Stimulated activated CD4-positive, alpha-beta T cell treated with anti-CD3 and anti-CD28 coated beads, Interleukin-1b, Interleukin-23, amount 100 ng/mL, for 1 hour (primary cell): ENCODE measurements at places on chromosomes 5 and 9.

GRCh38 chr9:70222354-70222753 is 36.4 kb upstream of the SMC5 start:
- no peak for DNase-seq

GRCh38 chr5:160434022-160434531 is 12.4 kb downstream of the PTTG1 start:
- DNase-seq, result no peak

DNA sequence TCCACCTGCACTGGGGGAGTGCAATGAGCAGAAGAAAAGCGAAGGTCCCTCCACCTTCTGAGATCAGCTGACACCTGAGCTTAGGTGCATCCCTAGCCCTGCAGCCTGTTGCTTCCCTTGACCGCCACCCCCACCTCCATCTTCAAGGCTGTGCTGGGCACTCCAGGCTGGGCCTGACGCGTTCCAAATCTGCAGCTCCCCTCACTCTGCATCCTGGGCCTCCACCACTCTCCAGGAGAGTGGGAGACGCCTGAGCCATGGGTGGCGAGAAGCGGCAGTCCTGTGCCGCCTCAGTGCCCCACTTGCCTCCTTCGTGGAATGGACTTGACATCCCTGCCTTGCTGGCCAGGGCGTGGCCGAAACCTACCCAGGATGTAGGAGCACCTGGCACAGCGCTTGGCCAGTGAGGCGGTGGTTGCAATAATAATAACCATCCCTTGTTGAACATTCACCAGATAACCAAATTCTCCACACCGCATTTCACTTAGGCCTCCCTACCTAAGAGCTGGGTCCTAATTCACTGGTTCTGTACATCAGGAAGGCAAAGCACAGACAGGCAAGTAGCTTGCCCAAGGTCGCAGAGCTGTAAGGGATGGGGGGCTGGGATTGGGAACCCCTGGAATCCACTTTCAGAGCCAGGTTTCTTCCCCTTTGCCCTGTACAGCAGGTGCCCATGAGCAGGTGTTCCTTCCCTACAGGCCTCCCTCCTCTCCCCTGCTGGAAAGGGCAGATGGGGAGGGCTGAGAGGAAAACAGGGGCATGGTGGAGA is 11.7 kb downstream of the B4GALT7 start:
- DNase-seq, result no peak

DNA sequence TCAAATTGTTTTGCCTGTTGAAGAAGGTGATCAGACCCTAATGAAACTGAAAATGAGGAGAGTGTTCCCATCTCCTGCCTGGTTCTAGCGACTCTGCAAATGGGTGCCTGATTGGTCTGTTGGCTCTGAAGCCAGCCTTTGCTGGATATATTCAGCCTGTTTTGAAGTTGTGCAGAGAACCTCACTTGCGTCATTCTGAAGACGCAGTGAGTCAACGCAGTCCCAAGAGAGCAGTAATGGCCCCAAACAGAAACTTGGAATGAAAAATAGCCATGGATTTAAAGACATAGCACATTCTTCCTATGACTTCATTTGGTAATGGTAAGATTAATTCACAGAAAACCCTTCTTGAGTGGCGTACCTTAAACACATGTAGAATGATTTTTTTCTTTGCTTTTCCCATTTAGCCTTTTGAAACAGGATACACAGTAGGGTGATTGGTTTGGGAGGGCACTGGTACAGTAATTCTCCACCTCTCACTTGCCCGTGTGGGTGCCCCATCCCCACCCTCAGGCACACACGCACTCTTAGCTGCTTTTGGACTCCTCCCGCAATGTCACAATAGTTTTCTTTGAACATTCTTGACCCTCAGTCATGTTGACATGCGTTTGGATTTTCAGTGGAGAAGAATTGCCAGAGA is 54.1 kb upstream of the ABL1 start:
- no peak for DNase-seq

DNA sequence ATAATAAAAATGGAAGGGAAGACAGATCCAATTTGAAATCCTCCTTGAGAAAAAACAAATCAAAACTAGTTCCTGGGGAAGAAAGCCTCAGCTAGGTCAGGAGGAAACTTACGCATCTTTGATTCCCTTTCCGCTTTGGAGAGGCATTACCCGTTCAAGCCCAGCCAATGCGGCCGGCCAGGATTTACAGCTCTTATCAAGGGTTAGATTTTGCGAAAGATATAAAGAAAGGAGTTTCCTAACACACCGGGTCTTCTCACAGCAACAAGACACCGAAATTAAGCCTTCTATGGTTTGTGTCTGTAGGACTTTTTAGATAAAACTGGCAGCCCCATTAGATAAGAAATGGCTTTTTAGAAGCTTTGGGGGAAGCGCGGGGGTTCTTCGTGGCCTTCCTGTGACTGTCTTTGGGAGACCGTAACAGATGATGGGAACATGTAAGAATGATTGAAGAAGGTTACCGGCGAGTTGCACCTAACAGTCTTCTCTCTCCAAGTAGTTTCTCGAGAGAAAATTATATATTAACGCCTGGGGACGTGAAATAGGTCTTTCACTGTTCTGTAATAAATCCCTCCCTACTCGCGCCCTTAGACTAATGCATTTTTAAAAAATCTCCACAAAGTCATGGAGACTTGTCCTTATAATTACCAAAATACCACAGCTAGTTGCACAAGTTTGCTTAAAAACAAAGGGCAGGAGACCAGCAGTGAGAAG is 1.3 kb upstream of the ISL1 start:
- DNase-seq, result no peak

GRCh38 chr5:40518485-40518917 is 161.2 kb upstream of the PTGER4 start:
- DNase-seq, result no peak

- no peak for DNase-seq
Observed at GRCh38 chr5:167263185-167263584, 1028.3 kb upstream of the WWC1 start.

GRCh38 chr9:121816845-121817450 is 165.5 kb downstream of the DAB2IP start:
- DNase-seq, result no peak

DNA sequence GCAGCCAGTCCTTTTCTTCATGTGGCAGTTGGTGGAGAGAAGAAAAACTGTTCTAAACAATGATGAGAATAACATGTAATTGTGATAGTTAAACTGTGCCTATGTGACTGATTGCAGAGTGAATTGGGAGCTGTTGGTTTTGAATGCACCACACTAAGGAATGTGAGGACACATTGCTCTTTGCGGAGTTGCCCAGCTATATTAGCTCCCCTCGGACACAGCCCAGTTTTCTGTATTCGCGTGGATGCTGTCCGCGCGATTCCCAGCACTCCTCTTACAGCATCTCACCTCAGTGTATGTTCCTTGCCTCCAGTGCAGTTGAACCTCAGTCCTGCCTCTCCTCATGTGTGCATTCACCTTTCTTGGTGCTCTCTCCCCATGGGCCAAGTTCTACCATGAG is 32.2 kb downstream of the TGFBI start:
- no peak for DNase-seq

GRCh38 chr9:105026451-105026850 is 98.5 kb upstream of the ABCA1 start:
- DNase-seq, result no peak

GRCh38 chr9:101707721-101708120 is 30.7 kb downstream of the GRIN3A start:
- no peak for DNase-seq

DNA sequence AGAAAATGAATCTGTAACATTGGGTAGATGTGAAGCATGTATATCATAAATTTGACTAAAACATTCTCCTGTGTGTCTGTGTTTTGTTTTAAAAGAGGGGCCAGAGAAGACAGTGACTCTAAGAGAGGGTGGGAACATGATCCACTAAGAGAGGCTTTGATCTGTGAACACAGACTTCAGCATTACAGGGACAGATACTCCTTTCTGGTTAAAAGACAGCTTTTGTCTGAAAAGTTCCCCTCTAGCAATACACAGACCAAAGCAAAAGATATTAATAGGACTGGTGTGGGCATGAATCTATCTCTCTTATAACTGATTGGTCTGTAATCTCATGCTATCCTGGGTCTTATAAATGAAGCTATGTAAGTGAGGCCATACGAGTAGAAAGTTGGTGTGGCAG is 150.9 kb downstream of the NUDT12 start:
- DNase-seq, result no peak

- DNase-seq, result no peak
Observed at GRCh38 chr9:9099646-9100045, 1300.1 kb upstream of the DMAC1 start.

DNA sequence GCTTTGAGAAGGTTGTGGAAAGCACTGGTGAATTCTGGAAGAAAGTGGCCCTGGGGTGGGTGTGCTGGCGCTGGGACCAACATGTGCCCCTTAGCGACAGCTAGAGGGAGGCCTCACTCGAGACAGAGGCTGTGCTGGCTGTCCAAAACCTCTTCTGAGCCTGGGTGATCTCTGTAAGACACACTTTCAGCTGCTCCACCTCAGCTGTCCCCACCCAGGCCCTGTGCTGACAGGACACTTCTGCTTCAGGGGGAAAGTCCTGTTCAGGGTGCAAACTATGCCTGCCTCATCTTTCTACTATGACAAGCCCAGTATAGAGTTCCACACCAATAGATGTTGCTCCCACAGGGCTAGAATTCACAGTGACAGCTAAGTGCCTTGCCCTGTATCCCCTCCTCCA is 426.4 kb downstream of the MED10 start:
- no peak for DNase-seq

DNA sequence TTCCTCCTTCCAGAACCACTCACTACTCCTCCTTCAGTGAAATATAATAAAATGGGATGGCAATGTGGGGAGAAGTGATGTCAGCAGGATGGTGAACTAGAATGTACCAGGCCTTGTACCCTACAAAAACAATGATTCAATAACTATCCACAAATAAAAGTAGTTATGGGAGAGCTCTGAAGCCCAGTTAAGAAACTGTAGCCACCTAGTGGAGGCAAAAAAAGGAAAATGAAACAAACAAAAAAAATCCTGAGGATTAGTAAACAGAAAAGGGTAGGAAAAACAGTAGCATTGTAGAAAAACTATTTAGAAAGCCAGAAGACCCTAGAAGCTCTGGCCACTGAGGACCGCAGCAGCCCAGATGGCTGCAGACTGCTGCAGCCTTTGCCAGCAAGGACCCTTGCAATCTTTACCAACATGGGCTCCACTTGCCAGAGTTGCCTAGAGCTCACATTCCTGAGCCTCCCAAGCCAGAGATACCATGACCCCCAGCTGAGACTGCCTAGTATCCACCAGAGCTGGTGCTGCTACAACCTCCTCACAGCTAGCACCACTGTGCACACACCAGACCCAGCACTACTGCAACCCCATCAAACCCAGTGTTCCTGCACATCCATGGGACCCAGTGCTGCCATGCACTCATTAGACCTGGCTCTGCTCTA is 259.7 kb upstream of the MSX2 start:
- no peak for DNase-seq

DNA sequence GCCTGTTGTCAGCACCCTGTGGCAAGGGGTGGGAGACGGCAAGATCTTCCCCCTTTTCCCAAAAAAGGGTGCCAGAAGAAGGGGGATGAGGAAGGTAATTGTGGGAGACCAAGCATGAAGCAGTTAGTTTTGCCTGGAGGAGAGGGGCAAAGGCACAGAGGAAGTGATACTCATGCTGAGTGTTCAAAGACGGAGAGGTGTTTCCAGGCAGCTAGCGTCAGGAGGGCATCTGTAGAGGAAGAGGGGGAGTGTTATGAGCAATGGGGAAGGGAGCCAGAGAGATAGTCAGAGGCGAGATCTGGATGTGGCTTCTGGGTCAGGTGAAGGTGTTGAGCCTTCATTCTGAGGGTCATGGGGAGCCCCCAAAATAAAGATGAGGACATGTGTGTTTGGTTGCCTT is 26.9 kb upstream of the ADAM19 start:
- no peak for DNase-seq

GRCh38 chr9:115350548-115350947 is 232.6 kb upstream of the TNC start:
- DNase-seq, result no peak

GRCh38 chr5:175133185-175133584 is 310.8 kb downstream of the DRD1 start:
- no peak for DNase-seq

GRCh38 chr5:132229236-132229635 is 1.6 kb upstream of the P4HA2 start:
- DNase-seq, result no peak

DNA sequence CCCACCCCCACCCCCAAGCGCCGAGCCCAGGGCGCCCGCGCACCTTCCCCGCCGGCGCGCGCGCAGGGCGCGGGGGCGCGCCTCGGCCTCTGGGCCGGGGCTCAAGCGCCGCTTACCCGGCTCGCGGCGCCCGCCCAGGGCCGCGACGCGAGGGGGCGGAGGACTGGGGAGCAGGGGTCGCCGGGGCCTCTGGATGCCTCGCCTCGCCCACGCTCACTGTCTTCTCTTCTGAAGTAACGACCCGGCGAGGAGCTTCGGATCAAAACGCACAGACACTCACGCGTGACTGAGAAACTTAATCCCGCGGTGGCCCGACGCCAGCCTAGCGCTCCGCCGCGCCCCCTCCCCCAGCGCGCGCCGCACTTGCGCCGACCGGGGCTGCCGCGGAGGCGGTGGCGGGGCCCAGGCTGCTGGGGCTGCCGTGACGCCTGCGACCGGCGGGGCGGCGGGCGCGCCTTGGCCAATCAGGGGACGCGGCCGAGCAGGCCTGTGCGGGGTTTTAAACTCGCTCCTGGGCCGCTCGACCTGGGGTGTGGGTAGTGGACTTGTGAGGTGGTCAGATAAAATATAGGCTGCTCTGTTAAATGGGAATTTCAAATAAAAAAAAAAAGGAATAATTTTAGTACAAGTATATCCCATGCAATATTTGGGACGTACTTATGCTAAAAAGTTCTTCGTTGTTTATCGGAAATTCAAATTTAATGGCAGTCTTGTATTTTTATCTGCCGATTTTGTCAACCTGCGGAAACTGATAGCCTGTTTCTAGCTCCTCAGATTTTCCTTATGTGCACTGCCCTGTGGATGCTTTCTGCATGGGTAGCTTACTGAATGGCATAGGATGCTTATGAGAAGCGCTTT is at the start of gene MPDZ:
MPDZ (minus strand) TSS at position 409 of the 858 bp plus-strand sequence. CDS start 29,377 bp downstream, outside the sequence.
- DNase-seq, result no peak

GRCh38 chr5:72955143-72955767 is 586 bp upstream of the FCHO2 start:
- DNase-seq, result no peak

GRCh38 chr9:108219664-108220063 is 636.1 kb downstream of the ACTL7B start:
- no peak for DNase-seq

DNA sequence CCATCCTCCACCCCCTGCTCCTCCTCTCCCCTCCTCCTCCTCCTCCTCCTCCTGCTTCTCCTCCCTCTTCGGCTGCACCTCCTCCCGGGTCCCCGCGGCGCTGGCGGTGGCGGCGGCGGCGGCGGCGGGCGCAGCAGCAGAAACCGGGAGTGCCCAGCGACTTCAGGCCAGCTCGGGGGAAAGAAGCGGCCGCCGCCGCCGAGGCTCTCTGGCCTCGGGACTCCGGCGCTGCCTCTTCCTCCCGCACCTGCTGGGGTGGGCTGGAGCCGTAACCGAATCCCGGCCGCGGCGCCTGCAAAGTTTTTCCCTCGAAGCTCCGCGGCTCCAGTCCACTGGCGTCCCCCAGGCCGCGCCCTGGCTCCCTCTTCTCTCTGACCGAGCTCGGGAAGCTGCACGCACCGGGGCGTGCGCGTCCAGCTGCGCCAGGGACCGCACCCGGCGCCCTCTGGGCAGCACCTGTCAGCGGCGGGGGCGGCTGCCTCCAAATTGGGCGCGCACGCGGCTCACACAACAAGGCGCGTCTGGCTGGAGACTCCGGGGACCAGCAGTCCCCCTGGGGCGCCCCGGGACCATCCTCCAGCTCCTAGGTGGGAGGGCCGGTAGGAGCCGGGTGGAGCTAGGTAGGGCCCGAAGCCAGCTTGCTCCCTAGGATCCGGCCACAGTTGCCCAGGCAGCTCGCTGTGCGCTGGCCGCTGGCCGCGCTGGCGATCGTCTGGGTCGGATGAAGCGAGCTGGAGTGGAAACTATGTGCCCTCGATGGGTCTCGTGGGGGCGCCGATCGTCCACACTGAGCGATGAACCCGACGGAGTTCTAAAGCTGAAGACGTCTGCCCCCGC is at the start of gene MCTP1:
MCTP1 (minus strand) TSS at position 523 of the 837 bp plus-strand sequence.
- no peak for DNase-seq
